T-helper 1 cell (primary cell): ENCODE measurements at places on chromosomes 3 and 15.
A peak's percentile ranks its signal among the peaks of the same experiment; 100 is the strongest.

DNA sequence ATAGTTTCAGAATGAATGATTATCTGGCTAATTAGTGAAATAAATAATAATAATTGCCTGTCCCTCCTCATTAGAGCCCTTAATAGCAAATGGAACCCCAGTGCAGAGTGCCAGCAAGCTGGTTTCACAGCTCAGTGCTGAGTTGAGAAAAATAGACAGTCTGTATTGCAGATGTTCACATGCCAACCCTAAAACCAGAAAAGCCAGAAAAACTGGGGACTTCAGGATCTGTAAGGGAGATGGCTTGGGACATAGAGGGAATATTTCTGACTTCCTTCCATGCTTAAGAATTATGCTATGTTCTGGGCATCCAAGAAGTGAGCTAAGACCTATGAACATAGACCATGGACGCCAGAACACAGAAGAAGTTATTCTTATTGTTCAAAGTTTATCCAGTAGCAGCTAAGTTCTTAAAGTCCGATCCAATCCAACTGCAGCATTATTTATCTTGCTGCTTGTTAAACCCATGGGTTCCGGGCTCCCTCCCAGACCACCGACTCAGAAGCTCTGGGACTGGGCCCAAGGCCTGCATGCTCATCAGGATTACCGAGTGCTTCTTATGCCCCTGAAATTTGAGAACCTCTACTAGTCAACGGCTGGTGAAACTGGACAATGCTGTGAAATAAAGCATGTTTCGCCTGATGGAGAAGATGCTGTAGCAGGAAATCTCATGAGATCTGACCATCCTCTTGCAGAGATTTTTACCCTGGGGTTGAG lies 158.3 kb downstream of the FOXB1 start:
- no peak for DNase-seq

DNA sequence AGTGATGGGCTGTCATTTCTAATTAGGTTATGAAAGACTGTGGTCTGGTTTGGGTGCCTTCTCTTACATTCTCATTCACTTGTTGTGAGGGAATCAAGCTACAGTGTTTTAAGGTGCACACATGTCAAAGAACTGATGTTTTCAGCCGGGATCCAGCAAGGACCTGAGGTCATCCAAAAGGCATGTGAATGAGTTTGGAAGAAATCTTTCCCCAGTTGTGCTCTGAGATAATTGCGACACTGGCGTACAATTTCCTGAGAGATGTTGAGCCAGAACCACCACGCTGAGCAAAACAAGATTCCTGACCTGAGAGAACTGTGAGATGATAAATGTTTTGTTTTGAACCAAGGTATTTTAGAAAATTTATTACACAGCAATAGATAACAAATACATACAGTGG lies 295.3 kb upstream of the SLITRK3 start:
- DNase-seq, result no peak

- DNase-seq, result no peak
These were observed 26.3 kb downstream of the KPNA1 start for GRCh38 chr3:122488262-122488973.

DNA sequence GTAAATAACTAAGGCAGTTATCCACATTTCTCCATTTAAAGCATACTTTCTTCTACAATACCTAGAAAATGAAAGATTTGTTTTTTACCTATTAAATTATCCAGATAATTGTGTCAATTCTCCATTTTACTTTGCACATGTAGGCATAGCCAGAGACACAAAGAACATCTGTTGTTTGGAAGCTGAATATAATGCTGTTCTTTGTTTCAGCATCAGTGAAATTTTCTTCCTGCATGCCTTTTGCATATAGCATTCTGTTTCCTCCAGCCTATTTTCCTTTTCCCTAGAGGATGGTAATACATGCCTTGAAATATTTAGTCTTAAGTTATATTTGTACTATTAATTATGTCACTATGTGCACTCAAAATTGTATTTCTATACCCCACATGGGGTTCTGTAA lies 233.7 kb downstream of the CNTN6 start:
- no peak for DNase-seq

GRCh38 chr3:145959457-145960088 lies 201.4 kb downstream of the PLOD2 start:
- DNase-seq, result no peak

DNA sequence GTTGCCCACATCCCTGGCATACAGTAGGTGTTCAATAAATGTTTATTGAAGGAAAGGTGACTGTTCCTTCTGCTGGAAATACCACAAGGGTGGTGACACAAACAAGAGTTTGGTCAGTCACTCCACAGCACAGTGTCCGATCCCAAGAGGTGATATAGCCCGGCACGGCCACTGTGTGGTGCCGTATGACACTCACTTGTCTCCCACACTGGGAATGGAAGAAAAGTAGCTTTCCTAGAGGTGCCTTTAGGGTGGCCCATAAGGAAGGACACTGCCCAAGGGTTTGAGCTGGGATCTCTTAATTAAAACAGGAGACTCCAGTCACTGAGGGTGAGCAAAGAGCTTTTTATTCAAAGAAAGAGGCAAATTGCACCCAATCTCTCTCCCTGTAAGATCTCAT lies 40.5 kb downstream of the TGM4 start:
- no peak for DNase-seq

DNA sequence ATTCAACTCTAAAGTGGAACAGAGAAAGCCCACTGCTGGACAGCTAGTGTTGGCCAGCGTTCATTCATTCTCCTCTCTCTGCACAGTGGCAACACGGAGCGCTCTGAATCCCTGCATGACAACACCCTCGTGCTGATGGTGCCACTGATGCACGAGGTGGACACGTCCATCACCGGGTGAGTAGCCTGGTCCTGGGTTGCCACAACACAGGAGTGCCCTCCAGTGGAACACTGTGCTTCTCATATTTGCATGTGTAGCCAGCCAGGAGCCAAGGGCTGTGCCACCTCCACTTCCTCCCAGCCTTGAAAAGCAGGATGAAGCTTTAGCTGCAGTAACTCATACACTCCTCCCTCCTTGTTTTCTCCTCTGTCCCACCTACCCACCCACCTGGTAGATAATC lies 120.0 kb upstream of the CTDSPL start:
- no peak for DNase-seq

DNA sequence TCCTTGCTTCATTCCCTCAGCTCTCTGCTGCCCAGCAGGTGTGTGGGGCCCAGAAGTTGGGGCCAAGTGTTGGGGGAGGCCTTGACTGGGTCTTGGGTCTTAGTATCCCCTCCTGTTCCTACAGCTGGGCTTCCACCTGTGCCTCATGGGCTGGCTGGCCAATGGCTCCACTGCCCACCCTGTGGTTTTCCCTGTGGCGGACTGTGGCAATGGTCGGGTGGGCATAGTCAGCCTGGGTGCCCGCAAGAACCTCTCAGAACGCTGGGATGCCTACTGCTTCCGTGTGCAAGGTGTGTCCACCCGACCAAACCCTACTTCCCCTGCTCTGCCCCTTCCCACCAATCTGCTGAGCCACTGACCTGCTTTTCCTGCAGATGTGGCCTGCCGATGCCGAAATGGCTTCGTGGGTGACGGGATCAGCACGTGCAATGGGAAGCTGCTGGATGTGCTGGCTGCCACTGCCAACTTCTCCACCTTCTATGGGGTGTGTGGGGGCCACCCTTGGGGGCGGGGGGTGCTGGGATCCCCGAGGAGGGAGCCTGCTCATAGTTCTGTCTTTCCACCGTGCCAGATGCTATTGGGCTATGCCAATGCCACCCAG lies 10.9 kb downstream of the NT5DC2 start:
- DNase-seq, result no peak

DNA sequence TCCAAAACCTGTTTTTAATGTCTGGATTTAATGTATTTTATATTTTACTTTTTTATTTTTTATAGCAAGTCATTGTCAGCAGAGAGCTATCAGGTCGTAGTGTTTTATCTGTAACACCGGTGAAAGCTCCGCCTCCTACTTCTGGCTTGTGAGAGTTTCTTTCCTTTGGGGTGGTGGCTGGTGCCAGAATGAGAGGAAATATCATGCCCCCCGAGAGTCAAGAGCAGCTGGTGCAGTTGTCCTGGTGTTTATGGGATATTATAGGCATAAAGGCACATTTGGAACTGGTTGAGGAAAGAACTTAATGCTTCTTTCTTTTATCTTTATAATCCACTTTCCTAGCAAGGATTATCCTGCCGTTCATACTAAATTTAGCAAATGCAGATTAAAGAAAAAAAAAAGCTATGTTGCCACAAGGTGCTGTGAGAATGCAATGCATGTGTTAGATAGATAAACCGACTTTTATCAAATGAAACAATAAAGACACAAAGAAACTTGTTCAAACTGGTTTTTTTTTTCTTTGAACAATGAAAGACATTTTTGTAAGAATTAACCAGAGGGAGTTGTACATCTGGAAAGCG lies 260.1 kb upstream of the PLSCR5 start:
- no peak for DNase-seq

GRCh38 chr3:60774617-60775016 lies 476.6 kb downstream of the FHIT start:
- DNase-seq, result no peak

DNA sequence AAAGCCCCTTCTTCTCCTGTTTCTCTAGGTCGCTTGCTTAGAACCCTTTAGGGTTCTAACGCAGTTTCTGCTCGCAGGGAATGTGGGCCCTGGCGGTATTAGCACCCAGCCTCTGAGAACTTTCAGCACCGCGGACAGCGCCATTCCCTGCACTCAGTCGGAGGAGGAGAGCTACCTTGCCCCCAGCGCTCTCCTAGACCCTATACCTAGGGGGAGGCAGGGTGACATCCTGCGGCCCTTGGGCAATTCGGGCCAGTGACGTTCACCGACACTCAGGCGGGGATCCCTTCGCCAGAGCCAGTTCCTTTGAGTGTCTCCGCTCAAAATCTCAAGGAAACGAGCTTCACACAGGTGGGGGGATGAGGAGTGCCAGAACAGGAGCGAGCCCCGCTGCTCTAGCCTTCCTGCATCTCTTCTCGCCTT lies 1.3 kb downstream of the SLC7A14 start:
- DNase-seq, result peak; percentile 7

DNA sequence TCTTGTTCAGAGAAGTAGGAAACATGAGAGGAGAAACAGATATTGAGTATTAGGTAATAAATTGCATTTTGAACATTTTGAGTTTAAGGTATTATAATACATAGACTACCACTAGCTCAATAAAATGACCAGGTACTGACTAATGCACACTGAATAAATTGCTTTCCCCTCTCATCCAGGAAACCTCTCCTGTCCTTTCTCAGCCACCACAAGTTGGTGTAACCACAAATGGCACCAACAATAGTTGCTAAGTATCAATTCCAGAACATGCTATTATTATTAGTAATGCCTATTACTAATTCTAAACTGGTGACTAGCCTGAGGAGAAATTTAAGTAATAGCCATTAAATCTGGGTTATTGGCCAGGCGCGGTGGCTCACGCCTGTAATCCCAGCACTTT lies 47.3 kb upstream of the XRN1 start:
- no peak for DNase-seq

DNA sequence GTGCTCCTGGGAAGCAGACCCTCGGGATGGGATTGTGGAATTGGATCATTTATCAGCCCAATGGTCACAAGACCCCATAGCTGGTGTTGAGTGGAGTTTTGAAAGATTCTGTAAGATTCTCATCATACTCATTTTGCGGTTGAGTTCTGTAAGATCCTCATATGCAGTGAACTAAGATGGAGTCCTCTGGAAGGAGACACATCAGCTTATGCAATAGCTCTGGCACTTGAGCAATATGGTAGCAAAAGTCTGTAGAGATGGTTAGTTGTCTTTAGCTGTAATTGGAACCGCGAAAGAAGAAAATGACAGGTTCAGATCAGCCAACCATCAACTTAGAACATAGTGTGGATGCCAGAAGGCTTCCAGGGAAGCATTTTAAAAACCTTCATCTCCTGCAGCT lies 184.5 kb upstream of the TSC22D2 start:
- DNase-seq, result no peak

DNA sequence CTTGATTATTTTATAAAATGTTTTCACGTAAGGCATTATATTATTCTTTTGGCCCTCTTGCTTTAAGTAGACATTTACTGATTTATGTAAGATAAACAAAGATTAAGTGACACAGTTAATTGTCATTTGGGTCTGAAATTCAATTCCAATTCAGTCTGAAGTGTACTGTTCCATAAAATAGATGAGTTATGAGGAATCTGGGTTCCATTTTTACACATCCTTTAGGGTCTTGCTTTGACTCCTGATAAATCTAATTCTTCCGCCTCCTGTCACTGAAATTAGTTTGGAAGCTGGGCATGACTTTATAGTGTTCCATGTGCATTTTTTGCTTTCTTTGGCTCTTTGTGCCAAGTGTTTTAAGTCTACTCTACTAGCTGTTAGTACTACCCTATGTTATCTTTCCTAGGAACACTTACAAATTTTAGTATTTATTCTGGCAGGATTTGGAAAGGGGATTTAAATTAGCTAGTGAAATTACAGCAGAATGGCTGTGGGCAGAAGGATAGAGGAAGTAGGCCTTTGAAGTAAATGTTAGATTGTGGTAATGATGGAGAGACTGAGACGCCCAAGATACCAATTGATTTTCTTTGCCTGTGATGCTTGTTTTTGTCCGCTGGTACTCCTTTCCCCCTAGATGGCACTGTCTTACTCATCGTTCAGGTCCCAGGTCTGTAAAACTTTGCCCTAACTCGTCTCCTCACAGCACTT lies 14.3 kb downstream of the ARL8B start:
- peak; percentile 24 for DNase-seq

- no peak for DNase-seq
These were observed 122.9 kb upstream of the LIPC start for GRCh38 chr15:58308742-58309355.

GRCh38 chr3:86239946-86240345 lies 751.0 kb downstream of the VGLL3 start:
- DNase-seq, result no peak

- DNase-seq, result no peak
These were observed 51.3 kb upstream of the MTMR10 start for GRCh38 chr15:31042751-31043150.

DNA sequence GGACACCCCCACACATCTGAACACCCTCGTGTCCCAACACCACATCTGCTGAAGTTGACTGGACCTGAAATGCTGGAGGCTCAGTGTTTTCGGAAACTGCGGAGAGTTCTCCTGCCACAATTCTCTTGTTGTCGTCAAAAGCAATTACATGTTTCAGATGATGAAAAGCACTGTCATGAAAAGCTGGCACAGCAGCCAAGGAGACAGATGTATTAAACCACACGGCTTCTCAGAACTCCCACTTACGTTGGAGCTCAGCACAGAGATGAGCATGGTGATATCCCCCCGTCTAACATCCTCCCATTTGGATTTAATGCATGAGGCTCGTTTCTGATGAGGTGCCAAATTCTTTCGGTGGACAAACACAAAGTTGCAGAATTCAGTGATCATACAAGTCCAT lies 180.1 kb downstream of the RORA start:
- DNase-seq, result no peak

GRCh38 chr3:63034101-63034500 lies 158.9 kb upstream of the CADPS start:
- no peak for DNase-seq

GRCh38 chr3:102936511-102937045 lies 501.8 kb downstream of the ZPLD1 start:
- DNase-seq, result no peak

DNA sequence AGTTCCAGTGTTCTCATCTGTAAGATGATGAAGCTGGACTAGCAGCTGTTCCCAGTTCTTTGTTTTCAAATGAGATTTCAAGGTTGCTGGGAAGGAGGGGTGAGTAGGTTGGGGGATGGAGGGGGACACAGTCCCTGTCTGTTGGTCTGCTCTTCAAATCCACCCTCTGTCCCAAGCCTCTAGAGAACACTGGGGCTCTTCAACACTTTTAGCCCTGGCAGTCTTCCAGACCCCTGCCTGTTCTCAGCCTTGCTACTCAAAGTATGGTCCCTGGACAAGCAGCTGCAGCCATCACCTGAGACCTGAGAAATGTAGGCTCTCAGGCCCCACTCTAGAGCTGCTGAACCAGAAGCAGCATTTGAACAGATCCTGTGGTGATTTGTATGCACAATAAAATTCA lies 41.3 kb downstream of the NEK11 start:
- DNase-seq, result no peak
